EL (cell line): ENCODE measurements at places on chromosomes 1 and 21.

DNA sequence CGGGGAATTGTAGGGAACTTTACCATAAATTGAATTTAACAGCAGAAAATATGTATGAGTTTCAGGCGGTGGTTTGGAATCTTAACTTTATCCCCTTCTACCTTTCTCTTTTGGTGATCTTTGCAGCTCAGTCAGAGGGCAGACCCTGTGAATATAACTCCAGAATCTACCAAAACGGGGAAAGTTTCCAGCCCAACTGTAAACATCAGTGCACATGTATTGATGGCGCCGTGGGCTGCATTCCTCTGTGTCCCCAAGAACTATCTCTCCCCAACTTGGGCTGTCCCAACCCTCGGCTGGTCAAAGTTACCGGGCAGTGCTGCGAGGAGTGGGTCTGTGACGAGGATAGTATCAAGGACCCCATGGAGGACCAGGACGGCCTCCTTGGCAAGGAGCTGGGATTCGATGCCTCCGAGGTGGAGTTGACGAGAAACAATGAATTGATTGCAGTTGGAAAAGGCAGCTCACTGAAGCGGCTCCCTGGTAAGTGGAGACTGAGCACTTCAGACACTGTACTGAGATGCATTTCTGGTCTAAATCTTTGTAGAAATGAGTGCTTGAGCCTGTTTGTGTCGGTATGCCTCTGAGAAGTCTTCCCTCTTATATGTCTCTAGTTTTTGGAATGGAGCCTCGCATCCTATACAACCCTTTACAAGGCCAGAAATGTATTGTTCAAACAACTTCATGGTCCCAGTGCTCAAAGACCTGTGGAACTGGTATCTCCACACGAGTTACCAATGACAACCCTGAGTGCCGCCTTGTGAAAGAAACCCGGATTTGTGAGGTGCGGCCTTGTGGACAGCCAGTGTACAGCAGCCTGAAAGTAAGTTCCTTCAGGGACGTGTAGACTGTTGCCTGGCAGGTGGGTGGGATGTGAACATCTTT lies 1.5 kb downstream of the CCN1 start:
- DNase-seq: peak; percentile 75

DNA sequence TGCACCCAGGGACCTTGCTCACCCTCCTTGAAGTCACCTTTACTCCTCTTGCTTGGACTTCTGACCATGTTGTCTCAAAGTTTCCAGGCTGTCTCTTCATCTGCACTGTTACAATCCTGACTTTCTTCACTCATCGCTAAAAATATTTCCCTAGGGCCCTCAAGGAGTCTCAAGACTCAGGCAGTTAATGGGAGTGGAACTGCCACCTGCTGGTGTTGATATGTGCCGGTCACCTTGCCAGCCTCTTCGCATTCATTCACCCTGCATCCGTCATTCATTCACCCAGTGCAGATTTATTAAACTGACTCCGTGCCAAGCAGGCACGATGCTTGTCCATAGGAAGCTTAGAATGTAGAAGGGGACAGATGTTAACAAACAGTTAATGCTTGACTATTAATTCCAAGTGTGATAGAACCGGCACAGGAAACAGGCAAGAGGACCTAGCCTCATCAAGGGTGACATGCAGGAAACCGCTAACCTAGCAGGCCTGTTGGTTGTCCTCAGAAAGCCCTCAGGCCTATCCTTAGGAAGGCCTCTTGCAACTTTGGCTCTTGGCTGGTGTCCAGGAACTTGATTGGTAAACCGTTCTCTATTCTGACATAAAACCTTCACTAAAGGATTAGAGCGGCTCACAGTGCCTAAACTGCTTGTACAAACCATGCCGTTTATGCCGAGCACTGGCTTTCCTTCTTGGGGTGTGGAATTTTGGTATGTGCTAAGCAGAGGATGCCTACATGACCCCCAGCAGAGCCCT lies 342.2 kb downstream of the CAMTA1 start:
- no peak for DNase-seq

DNA sequence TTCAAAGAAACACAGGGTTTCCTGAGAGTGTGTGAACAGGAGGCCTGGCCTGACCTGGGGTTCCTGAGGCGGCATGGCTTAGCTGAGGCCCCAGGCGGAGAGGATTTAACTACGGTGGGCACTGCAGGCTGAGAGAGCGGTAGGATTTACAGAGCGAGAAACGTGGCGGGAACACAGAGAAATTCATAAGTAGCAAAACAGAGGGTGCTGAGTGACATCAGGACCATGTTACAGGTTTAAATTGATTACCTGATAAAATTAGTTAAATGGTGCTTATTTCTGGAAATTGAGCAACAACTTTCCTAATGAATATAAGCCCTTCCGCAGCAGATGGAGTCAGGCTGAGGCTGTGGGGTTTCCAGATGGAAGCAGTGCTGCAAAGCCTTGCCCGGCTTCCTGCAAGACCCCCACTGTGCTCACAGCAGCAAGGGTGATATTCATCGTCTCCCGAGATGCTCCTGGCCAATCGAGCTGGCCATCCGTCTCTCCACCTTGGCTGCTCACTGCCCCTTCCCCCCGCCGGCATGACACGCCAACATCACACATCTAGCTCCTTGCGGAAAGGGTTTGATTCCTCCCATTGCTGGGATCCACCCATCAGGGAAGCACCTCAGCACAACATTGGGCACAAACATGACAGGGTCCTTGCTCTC lies 69.4 kb upstream of the MORC3 start:
- DNase-seq: no peak

DNA sequence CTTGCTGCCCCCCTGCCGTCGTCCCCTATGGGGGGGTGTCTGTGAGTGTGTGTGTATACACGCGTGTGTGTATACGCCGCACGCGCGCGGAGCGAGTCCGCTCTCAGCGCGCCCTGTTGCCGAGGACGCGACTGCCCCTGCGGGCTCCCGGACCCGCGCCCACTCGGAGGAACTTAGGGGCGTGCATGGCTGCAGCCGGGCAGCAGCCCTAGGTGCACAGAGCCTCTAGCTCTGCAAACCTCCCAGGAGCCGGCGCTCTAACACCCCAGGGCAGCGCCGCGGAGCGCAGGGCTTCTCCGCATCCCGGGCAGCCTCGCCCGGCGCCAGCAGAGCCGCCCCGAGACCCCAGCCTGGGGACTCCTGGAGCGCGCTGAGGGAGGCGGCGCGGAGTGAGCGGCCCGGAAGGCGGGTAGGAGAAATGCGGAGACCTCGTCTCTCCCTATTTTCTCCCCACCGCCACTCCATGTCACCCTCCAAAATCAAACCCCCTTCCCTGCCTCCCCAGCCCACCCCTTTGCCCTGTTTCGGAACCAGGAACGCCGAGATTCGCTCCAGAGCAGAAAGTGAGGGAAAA lies 574 bp downstream of the ITPKB start:
- DNase-seq: peak; percentile 59
